ENCODE measurements at places on chromosomes 11 and 22.

DNA sequence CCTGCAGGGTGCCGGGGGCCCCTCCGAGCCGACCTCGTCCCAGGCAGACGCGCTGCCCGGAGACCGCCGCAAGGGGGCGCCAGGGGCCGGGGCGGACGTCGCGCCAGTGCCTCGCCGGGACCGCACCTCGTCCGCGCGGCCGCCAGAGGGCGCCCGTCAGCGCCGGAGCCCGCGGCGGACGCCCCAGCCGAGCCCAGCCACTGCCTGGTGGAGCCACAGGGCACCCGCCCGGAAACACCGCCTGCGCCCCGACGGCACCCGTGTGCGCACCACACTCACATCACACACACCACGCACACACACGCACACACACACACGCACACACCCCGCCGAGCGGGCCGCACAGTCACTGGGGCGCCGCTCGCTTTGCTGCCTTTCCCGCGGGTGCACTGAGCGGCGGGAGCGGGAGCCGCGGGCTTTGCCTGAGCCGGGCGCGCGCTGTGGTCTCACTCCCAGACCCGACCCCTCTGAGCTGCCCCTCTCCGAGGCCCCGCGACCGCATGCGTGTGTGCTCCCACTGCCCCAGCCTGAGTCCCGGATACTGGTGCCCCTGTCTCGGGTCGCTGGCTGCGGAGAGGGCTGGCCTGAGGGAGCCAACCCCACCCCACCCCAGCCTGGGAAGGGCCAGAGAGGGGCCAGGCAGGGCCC lies 449.3 kb downstream of the OPCML start:
- DNase-seq = peak; percentile 55

- DNase-seq = no peak
Observed at GRCh38 chr11:102596578-102596977, 28.6 kb downstream of the MMP20 start.

GRCh38 chr11:72741429-72741833 lies 10.8 kb downstream of the ARAP1 start:
- no peak for DNase-seq

- DNase-seq = no peak
Observed at GRCh38 chr11:75441804-75442132, 8.8 kb upstream of the KLHL35 start.

GRCh38 chr22:33296941-33297340 lies 238.8 kb upstream of the SYN3 start:
- no peak for DNase-seq

All from fibroblast of upper back skin (primary cell).